Tongue (tissue), 3 donors: ENCODE measurements at places on chromosomes 4 and X.

DNA sequence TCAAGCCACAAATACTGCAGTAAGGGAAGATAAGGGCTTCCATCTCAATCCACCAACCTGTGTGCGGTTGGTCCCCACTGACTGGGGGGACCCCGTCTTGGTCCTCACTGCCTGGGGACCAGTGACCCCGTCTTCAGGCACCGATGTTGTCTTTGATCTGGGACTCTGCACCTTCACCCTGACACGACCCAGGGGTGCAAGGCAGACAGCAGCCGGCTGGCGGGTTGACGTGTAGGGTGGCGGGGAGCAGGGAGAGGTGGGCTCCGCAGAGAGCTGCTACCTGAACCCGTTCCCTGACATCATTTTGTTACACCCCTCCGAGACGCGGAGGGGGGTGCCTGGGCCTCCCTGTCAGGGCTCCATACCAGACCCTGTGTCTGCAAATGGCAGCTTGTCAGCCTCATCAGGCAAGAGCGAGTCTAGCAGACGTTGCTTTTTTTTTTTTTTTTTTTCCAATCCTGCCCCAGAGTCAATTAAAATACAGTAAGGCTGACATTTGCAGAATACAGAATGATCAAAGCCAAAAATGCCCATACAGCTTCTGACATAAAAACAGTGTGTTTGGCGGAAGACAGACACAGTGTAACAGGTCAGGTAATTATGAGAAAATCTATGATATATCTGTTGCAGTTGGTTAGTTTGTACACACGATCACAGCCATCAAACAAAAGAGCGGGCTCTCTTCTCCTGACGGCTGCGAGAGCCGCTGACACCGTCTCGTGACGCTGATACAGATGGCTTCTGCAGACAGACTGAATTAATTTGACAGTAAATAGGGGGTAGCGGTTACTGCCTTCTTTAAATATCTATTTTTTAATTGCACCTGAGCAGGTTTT lies 118.6 kb downstream of the CRLF2 start:
- DNase-seq, result no peak

DNA sequence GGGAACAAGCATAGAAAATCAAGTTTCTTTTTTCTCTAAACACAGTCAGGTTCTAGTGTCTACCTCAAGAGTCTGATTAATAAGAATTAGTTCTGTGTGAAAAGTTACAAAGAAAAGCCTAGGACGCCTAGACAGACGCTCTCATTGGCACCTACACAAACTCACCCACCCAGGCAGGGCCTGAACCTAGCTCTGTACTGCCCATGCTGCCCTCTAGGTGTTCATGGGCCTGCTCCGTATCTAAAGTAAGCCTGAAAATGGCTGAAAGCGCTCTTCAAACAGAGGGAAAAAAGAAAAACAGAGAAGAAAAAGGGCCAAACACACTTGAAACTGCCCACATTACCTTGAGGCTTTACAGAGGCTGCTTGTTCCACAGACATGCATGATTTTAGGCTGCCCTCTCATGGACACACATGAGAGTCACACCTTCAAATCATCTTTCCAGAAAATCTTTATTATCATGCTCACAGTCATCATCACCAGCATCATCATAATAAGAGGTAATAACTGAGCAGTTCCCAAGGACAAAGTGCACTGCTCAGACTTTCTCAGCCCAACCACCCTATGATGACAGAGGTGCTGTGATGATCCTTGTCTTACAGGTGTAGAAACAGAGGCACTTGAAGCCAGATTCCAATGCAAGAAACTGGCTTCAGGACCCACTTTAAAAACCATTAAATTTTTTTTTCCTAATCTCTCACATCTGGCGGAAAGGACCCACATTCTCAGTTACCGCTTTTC lies 49.6 kb downstream of the MAP7D2 start:
- DNase-seq, result peak; percentile 56

DNA sequence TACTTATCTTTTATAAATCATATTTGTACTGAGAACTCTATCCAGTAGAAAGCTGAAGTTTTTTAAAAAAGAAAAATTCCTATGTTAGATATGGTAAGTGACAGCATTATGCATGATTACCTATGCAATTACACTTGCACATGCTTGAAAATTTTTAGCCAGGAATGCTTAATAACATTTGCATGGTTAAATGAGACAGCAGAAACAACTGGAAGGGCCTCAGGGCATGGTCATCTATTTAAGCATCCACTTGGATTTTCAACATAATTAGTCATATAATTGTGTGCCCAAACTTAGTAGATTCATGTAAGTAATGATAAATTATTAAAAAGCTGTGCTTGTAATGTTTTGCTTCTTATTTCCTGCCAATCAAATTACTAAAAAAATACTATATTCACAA lies 151.9 kb downstream of the TTC29 start:
- no peak for DNase-seq

DNA sequence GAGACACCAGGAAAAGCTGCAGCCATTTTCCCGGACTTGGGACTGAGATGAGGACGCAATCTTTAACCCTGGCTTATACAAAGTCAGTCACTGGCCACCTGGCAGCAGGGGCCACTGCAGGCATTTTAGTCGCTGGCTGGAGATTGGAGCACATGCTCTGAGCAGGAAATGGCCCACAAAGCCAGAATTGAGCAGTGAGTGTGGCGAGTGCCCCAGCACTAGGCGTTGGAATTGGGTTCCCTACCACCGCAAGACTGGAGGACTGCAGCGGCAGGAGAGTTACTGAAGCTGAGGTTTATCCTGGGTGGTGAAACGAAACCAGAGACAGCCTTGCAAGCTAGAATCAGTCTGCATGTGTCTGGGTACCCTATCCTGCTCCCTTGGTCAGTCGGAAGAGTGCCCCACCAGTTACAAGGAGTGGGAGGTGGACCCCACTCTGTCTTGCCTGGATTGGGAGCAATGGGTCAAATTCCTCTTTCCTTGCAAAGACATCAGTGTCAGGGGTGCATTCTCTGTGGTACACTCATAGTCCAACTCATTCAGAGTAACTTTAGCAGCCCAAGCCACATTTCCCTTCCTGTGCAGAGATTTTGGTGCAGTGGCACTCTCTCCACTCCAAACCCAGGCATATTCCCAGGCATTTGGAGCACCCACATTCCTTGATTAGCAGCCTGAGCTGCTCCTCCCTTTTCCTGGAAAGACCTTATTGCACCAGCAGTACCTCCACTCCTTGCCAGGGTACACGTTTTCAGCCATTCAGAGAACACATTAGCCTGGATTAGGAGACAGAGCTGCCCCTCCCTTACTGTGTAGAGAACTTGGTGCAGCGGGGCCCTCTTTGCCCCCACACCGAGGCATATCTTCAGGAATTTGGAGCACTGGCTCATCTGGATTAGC lies 36.7 kb upstream of the PLK4 start:
- no peak for DNase-seq

DNA sequence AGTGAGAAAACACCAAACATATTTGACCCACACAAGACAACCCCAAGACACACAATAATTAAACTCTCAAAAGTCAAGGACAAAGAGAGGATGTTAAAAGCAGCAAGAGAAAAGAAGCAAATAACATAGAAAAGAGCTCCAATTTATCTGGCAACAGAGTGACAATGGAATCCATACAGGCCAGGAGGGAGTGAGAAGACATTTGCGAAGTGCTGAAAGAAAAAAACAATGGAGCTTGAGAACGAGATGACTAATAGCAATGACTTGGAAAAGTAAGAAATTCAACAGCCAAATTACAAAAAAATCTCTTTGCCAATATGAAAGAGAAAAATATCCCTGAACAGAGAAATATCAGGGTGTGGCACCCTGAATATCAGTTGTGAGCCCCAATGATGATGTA lies 61.6 kb downstream of the MAD2L1 start:
- DNase-seq, result no peak

GRCh38 chr4:76624241-76624681 lies 189.2 kb downstream of the SHROOM3 start:
- peak; percentile 94 for DNase-seq

GRCh38 chrX:119775517-119776238 lies 15.8 kb downstream of the RPL39 start:
- DNase-seq, result no peak

GRCh38 chrX:11757719-11758399 lies at the start of gene MSL3:
Gene MSL3 (plus strand): TSS chrX:11758237. CDS start chrX:11758264, 27 bp downstream.
- peak; percentile 73 for DNase-seq

GRCh38 chr4:148214529-148215166 lies 227.6 kb downstream of the NR3C2 start:
- DNase-seq, result peak; percentile 91

DNA sequence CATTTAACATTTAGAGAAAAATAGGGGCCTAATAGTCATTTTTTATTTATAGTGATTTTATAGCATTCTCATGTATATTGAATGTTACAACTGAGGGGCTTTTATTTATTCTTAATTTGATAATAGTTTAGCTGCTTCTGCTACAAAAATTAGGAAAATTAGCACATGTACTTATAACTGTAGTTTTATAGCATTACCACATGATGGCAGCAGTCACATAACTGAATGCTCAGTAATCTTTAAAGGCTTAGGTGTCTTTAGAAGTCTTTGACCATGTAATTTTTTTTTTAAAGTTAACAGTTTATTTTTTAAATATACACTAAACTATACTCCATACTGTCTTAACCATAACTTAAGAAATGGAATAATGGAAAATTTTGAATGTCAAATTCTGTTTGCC lies 136.6 kb downstream of the STAG2 start:
- DNase-seq, result peak; percentile 51
